ENCODE measurements at places on chromosomes 2 and 18.

GRCh38 chr2:128786741-128787478 lies 468.2 kb upstream of the HS6ST1 start:
- DNase-seq = peak; percentile 44

GRCh38 chr18:63208676-63209075 lies 110.9 kb downstream of the BCL2 start:
- no peak for DNase-seq

DNA sequence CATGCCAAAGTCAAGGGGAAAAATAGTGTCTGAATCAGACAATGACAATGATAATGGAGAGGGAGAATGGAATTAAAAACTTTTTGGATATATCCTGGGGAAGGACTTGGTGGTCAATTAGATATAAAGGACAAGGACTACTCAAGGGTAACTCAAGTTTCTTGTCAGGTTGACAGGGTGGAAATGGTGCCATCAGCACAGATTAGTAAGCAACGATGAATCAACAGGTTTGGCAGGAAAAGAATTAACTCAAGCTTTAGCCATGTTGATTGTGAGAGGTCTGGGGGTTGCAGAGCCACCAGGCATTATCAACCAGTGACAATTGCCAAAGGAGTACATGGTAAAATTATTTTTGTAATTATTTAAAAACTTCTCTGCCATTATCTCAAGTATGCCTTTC lies 35.8 kb upstream of the SPATS2L start:
- no peak for DNase-seq

DNA sequence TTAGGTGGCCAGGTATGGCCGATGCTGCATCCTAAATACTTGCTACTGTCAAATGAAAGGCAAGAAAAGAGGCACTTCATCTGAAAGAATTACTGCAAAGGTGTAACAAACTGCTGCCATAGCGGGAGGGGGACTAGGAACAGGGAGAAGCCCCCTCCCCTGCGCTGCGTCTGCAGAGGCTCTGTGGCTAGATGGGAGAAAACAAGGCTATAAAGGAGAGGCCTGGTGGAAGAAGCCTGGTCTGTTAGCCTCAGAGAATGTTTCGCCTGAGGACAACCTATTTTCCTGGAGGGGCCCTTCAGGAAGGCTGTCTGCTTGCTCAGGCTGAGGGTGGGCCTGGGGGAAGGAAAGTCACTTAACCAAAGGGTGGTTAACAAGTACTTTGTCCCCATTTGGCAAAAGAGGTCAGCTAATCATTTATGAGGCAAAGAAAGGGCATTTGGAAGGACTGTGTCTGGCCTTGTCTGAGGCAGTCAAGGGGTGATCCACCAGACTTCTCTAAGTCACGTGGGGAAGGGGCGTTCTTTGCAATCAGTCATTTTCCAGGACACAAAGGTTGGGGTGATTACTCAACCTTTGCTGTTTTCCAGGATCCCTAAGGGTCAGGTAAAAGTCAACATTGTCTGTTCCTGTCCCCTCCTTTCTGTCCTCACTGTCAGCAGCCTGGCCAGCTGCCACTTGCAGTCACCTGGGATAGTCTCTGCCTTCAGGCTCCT lies 103.0 kb upstream of the TMEM200C start:
- DNase-seq = no peak

- DNase-seq = no peak
These were observed 18.6 kb downstream of the PTCD3 start for GRCh38 chr2:86124683-86125082.
